ENCODE measurements at places on chromosomes 6 and 20.

- no peak for DNase-seq
Measured at GRCh38 chr6:93900142-93900541, 480.8 kb upstream of the EPHA7 start.

DNA sequence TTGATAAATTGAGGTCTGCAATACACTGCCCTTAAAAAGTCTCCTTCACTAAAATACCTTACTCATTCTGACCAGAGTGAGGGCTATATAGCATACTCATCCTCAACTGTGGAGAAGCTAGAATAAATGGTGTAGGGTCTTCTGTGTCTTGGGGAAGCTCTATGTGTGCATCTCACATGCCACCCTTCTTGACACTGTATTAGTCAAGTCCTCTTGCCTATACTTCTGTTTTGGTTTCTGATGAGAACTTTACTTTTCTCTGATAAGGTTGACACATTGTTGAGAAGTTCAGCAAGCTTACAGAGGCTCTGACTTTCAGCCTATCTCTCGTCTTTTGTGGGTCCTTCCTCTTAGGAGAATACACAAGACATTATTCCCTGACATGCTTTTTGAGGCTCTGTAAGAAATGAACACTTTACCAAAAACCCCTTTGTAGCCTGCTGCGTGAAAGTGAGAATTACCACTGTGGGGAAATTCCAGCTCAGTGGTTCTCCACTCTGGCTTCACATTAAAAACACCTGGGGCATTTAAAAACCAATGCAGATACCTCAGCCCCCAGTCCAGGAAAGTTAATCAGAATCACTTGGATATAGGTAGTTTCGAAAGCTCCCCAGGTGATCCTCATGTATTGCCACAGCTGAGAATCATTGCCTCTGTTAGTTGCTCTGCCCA, 372.1 kb upstream of the HS3ST5 start:
- no peak for DNase-seq

DNA sequence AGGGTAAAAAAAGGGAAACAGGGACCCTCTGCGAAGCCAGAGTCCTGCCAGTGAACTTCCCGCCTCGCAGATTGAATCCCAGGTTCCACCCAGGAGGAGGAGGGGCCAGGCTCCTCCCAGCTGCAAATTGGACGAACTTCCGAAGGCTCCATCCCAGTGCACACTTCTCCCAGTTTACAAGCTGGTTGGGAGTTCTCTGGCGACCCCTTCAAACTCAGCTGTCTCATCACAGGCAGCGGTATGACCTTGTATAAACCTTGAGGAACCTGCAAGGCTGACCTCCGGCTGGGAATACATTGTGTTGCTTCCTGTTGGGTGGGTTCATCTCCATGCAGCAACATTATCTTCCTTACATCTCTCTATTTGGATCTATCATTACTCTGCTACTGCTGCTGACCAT, 962.7 kb downstream of the GRIK2 start:
- DNase-seq: no peak

DNA sequence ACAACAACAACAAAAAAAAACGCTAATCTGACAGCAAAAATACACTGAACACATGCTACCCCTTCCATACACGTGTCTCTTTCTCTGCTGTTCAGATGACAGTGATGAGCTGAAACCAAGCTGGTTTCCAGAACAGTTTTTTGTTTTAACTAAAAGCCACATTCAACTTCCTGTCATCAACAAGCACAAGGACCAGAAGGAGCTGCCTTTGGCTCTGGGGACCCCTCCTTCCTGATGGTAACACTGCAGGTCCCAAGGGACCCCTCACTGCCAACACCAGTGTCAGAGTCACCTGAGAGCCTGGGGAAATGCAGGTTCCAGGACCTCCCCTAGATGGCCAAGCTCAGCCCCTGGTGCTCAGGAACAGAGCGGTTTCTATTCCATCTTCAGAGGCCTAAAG, 6.0 kb downstream of the CST7 start:
- DNase-seq: no peak

Data from CD4-positive, alpha-beta T cell treated with Interleukin-12 subunit alpha and Interleukin-12 subunit beta, for 1 hour (primary cell).